Stimulated activated CD4-positive, alpha-beta T cell treated with anti-CD3 and anti-CD28 coated beads, TNF-alpha, amount 100 ng/mL, for 24 hours (primary cell): ENCODE measurements at places on chromosomes 4 and X.

- DNase-seq = no peak
These were observed 438.3 kb downstream of the CENPC start for GRCh38 chr4:67106861-67107460.

DNA sequence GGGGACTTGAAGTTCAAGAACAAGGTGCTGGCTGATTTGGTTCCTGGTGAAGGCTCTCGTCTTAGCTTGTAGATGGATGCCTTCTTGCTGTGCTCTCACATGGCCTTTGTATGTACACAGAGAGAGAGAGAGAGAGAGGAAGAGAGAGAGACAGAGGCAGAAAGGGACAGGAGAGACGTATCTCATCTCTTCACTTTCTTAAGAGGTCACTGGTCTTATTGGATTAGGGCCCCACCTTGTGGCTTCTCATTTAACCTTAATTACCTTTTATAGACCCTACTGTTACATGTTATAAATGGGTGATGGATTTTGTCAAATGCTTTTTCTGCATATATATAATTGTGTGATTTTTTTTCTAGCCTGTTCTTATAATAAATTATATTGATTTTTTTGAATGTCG is 1444.2 kb downstream of the ADGRL3 start:
- no peak for DNase-seq

DNA sequence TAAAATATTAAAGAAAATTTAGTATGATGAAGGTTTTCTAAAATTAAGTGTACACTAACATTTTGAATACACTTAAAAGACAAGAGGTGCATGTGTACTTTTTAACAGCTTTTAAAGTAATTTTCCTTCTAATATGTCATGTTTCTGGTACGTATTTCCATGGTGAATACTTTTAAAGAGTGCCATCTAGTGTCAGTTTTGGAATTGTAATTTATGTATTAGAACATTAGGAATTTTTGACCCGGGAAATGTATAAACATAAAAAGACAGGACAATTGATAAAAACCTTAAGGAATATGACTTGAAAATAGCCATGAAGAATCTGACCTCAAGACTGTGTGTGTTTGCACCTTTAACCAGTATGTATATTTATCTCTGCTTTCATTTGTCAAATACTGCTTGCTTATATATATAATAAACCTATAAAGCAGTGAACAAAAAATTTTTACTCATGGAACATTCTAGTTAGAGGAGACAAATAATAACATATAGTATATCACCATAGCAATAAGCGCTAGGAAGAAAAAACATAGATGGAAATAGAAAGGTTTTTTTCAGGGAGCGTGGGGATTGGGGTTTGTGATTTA is 7.2 kb downstream of the GSTCD start:
- no peak for DNase-seq

DNA sequence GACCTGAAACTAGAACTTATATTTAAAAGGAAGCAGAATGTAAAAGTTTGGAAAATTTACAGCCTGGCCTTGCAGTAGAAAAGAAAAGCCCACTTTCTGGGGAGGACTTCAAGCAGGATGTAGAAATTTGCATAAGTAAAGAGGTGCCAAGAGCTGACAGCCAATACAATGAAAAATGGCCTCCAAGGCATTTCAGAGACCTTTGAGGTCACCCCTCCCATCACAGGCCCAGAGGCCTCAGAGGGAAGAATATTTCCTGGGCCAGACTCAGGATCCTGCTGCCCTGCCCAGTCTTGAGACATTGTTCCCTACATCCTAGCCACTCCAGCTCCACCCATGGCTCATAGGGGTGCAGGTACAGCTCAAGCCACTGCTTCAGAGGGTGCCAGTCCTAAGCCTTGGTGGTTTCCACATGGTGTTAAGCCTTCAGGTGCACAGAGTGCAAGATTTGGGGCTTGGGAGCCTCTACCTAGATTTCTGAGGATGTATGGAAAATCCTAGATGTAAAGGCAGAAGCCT is 518.9 kb upstream of the INTU start:
- DNase-seq = no peak
